ELF-1 (cell line): ENCODE measurements at places on chromosomes 12 and 14.

DNA sequence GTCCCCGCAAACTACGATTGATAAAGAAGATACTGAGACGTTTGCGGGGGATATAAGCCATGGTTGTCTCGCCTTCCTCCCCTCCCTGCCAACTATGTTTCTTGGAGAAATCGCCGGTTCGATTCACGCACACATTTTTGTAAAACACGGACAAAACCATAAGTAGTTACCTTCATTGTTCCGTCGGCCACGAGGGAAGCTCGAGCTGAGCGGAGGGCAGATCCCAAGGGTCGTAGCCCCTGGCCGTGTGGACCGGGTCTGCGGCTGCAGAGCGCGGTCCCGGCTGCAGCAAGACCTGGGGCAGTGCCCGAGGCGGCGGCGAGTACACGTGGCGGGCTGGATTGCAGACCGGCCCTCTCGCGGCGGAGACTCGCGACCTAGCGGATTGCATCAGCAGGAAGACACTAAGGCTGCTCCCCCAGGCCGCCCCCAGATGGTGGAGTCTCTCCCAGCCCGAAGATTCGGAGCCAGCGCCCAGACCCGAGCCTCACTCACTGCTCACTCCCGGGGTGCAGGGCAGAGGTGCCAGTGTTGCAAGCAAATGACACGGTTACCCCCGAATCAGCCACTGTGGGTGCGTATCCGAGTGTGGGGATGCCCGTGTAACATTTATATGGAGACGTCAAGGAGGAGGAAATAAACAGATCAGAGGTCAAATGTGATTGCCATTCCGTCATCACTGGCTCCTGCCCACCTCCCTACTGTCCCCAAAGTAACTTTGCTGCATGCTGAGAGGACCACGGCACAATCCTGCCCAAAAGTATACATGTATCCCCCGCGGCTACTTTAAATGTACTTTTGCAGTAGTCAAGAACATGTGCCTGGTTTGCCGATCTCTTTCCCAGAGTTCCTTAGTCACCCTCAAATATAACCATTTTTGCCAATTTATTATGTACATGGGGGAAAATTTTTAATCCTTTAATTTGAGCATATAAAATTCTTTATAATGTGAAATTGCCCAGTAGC is at the start of gene BCAT1:
TSS of gene BCAT1 (minus strand) at position 345 of the 966 bp plus-strand sequence. CDS start at position 176, 169 bp downstream.
- DNase-seq: peak; percentile 91

GRCh38 chr12:110124269-110124995 is at the start of gene IFT81:
TSS of gene IFT81 (plus strand) at chr12:110124357. CDS start at chr12:110127381, 3,024 bp downstream.
- peak; percentile 93 for DNase-seq

DNA sequence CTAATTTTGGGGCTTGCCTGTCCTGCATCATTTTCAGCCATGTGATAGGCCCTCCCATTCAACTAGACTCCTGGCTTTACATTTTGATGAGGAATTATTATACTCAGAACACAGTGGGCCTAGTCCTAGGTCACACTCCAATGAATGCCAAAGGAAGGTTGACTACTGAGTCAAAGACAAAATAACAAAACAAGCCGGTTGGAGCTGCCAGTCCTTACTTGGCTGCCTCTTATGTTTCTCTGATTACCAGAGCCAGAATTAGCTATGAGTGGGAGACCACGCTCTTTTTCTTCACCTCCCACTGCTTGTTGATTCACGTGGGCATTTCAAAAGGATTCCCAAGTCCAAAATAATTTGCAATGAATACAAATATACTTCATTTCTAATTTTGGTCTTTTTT is 78.1 kb upstream of the USP44 start:
- no peak for DNase-seq

GRCh38 chr14:78154827-78155226 is 15.3 kb upstream of the NRXN3 start:
- DNase-seq: peak; percentile 40

DNA sequence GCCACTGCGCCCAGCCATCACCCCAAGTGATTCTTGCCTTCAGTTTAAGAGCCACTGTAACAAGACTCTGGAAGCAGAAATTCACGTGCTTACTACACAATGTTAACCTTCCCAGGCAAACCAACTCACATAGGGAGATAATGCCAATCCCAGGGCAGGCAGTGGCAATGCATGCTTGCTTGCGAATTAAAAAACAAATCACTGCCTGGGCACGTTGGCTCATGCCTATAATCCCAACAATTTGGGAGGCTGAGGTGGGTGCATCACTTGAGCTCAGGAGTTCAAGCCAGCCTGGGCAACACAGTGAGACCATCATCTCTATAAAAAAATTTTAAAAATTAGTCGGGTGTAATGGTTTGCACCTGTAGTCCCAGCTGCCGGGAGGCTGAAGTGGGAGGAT is 37.8 kb upstream of the P2RX4 start:
- no peak for DNase-seq

DNA sequence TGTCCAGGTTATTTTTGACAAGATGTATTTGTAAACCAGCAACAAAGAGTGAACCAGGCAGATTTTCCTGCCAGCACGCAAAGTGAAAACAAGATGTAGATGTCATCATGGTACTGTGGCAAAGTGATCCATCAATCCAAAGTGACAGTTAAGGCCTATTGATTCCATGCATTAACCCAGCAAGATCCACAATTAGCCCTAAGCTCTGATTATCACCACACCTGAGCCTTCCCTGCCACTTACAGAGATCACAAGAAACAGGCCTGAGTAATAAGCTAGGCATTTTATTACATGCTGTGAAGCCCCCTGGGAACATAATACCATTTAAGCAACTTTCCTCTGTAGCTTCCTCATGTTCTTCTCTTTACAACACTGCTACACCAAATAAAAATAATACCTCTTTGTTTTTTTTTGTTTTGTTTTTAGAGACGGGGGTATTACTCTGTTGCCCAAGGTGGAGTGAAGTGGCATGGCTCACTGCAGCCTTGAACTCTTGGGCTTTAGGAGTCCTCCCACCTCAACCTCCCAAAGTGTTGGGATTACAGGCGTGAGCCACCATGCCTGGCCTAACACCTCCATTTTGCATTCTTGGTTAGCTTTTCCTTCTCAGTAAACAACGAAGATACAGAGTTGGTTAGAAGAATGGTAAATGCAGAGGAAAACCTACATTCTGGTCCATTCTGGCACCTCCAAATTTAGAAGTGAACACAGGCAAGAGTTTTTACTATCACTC is 85.5 kb downstream of the STON2 start:
- peak; percentile 41 for DNase-seq

- DNase-seq: no peak
These were observed 360.8 kb downstream of the CCDC91 start for GRCh38 chr12:28550757-28551704.

DNA sequence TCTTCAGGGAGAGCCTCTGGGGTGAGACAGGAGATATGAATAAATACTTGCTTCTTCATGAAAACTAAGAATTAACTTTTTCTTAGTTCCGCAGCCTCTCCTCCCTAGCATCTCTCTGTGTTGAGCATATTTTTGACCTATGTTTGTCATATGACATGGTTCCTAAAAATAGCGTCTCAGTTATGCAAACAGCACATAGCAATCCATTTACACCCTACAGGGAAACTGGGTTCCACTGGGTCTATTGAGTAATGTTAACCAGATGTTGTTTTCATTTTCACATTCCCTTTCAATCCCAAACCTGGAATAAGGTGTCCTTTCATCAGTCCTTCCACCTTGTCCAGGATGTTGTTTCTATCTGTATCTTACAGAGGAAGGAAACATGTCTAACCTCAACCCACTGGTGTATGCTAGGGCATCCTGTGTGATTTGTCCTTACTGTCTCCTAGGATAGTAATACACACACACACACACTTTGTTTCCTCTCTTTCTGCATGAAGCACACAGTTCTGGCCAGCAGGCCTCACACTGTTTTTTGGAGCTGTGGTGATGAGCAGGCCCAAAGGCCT is 1543.5 kb downstream of the AACS start:
- DNase-seq: no peak

DNA sequence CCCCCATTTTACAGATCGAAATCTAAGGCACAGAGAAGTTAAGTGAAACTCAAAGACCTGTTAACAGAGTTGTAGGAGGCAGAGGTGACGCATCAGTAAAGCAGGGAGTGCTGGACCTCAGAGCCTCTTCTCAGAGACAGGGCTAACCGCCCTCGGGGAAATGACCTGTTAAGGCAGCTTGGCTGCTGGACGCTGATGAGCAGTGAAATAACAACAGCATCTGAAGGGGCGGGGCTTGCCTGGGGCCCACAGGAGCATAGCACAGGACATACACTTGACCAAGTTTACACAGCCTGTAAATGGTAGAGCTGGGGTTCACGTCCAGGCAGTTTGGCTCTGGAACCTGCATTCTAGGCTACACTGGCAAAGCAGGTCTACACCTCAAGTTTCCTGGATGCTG is 39.3 kb downstream of the LRTM2 start:
- DNase-seq: peak; percentile 67

DNA sequence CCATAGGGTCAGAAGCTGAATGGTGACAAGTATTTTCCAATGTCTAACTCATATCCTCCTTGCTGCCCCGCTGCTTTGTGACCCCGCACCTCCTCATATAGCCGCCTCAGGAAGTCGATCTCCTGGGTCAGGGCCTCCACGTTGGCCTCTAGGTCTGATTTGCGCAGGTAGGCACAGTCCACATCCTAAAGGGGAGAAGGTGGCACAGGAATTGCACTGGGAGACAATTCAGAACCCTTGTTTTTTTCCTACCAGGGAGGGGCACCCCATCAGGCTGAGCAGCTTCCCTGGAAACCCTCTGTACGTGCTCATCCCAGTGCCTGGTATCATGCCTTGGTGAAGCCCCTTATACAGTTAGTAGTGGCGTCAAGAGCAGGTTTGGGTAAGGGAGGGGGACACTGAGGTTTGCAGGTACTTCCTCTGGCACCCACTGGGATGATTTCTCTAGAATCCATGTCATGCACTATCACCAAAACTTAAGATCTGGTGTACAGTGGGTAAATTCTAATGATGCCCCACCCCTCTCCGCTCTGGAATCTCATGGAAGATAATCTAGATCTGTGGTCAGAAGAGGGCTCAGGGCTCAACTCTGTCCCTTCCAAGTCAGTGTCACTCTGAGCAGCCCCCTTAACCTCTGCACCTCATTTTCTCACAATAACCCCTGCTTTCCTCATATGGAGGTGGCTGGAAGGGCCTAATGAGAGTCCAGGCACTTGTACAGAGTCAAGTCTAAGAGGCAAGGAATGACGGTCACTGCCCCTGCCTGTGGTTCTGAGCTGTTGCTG is 20.1 kb upstream of the KRT86 start:
- DNase-seq: no peak

- no peak for DNase-seq
These were observed 421 bp upstream of the RBMS2 start for GRCh38 chr12:56521209-56521589.

DNA sequence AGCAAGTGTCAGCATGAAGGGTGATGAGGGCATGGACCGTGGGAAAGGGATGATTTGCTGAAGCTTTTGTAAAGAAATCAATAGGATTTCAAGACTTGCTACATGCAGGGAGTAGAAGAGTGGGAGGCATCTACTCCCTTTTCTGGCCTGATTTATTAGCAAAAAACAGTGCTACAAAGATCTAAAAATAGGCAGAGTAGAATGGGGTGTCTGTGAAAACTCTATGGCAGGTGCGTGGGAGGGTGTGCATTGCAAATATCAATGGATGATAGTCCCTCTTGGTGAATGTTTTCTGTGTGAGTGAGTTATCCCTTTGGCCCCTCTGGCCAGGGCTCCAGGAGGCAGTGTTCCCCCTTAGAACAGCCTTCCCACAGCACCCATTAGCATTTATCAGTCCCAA is 139.0 kb downstream of the SMOC1 start:
- DNase-seq: no peak

DNA sequence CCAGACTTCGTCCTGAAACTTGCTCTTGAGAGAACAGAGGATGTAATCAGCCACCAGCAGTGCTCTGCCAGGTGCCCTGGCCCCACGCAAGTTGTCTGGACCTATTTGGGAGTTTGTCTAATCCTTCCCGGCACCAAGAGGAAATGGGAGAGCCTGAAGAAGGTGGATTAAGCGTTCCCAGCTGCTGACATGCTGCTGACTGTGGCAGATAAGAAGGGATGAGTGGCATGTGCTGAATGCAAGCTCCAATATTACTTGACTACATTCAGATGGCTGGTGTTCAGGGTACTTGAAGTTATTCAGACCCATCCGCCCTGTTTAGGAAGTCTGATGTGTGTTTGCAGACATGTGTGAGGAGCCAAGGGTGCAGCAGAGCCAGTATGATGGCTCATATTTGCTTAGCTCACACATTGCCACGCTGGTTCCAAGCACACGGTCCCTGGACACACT is 440.6 kb upstream of the CCDC196 start:
- peak; percentile 63 for DNase-seq

- DNase-seq: no peak
These were observed 11.7 kb downstream of the PROX2 start for GRCh38 chr14:74864198-74864597.

DNA sequence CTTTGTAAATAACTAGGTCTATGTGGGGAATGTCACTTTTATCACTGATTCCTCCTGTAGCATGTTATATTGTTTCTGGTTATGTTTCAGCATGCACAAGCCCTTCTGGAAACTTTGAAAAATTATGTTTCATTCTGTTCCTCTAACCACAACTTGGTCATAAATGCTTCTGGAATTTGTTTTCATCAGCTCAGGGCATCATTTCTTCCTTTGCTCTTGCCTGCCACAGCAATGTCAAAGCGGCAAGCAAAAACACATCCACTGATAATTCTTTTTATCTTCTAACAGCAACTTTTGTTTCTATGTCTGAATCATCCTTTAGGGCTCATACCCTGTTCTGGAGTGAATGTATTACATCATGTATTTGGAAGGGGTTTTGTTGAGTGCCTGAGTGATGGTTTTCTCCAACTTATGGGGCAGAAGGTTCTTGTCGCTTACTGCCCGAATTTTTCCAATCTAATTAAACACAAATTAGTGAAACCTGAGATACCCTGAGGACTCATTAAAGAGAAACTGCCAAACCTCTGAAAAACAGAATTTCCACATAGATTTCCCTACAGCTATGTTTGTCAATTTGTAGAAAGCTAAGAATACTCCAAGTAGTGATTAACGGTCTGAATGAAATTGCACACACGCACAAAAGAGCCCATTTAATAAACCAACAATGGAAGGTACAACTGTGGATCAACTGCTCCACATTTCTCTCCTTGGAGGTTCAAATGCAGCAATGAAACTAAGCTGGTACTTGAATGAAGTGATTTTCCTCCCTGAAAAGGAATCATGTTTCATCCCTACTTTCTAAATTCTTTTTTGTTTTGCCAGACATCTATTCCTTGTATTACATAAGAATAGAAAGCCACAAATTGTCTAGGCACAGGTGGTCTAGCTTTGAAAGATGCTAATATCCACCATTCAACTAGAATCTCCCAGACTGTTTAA is 173.5 kb upstream of the KRR1 start:
- no peak for DNase-seq

- peak; percentile 60 for DNase-seq
These were observed 846.7 kb downstream of the TMEM121 start for GRCh38 chr14:106372870-106373652.

GRCh38 chr12:116650062-116650461 is 87.8 kb downstream of the SPRING1 start:
- no peak for DNase-seq
